Effector CD8-positive, alpha-beta T cell (primary cell): ENCODE measurements at places on chromosomes 2 and 18.

DNA sequence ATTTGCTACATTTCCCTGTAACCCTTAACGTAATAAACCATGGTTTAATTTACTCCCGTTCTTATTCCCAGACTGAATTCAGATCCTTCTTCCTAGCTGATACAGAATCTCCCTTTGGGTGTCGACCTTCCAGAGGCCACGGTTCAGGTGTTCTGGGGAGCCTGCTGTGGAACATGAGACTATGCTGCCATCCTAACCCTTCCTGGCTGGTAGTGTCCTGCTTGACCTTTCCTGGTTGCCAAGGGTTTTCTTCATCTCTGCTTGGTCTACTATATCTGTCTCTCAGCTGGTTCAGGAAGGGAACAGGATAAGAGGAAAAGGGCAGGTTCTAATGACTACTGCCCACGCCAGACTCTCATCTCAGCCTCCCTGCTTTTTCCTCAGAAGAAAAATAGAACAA is 36.5 kb downstream of the STAT1 start:
- DNase-seq, result no peak

DNA sequence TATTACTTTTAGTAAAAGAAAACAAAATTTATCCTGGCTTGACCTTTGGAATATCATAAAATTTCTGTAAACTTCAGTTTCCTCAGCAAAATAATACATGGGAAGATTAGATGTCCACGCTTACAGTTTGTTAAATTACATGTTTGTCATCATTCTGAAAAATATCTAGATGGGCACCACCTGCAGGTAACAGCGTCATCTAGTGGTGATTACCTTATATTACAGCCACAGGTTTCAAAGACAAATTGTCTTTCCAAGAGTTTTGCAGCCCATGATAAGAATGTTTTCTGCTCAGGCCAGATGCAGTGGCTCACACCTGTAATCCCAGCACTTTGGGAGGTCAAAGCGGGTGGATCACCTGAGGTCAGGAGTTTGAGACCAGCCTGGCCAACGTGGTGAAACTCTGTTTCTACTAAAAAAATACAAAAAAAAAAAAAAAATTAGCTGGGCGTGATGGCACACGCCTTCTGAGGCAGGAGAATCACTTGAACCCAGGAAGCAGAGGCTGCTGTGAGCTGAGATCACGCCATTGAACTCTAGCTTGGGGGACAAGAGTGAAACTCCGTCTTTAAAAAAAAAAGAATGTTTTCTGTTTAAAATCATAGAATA is 96.3 kb upstream of the RASGRP3 start:
- DNase-seq, result no peak

- DNase-seq, result no peak
Observed at GRCh38 chr2:177306550-177306949, 42.0 kb upstream of the NFE2L2 start.

DNA sequence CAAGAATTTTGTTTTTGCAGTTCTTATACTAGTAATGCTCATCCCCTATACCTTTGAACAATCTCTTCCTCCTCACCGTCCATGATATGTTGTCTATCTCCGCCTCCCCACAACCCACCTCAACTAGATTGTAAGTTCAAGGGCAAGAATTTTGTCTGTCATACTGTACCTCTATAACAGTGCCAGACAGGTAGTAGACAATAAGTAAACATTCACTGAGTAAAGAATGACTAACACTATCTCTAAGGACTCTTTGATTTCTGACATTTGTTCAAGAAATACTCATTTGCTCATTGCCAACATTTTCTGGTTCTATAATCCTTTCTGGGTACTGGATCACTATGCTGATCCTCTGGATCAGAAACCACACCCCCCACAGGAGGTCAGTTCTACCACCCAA is 82.4 kb downstream of the EXOC6B start:
- no peak for DNase-seq

GRCh38 chr2:99340669-99341236 is 3.6 kb downstream of the EIF5B start:
- no peak for DNase-seq

GRCh38 chr2:231800493-231801091 is 14.3 kb downstream of the COPS7B start:
- no peak for DNase-seq

DNA sequence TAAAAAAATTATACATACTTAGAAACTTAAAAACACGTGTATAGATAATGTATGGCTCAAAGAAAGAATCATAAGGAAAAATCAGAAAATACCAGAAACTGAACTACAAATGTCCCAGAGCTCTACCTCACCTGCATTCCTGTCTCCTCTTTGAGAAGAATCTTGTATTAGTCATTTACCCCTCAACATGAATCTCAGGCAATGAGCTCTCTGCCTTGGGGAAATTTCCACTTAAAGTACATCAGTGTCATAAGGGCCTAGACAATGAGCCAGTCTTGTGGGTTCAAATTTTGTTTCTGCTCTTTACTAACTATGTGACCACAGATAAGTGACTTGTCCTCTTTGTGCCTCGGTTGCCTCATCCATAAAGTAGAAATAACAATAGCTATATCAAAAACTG is 40.1 kb downstream of the SCG2 start:
- no peak for DNase-seq

DNA sequence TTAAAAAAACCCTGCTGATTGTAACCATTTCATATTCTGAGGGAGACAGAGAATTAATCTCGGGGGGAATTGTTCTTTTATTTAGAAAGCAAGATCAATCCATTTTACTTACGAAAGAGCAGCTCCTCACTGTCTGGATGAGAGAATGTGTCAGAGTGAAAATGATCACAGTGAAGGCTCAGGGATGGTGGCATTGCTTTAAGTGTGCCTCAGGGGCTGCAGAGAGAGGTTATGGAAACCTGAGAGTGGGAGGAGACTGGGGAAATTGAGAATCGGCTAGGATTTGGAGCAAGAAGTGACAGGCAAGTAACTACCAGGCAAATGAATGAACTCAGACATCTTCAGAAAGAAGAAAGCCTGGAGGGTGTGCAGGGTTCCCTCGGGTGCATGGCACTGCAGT is 34.2 kb downstream of the MRPL35 start:
- DNase-seq, result no peak

DNA sequence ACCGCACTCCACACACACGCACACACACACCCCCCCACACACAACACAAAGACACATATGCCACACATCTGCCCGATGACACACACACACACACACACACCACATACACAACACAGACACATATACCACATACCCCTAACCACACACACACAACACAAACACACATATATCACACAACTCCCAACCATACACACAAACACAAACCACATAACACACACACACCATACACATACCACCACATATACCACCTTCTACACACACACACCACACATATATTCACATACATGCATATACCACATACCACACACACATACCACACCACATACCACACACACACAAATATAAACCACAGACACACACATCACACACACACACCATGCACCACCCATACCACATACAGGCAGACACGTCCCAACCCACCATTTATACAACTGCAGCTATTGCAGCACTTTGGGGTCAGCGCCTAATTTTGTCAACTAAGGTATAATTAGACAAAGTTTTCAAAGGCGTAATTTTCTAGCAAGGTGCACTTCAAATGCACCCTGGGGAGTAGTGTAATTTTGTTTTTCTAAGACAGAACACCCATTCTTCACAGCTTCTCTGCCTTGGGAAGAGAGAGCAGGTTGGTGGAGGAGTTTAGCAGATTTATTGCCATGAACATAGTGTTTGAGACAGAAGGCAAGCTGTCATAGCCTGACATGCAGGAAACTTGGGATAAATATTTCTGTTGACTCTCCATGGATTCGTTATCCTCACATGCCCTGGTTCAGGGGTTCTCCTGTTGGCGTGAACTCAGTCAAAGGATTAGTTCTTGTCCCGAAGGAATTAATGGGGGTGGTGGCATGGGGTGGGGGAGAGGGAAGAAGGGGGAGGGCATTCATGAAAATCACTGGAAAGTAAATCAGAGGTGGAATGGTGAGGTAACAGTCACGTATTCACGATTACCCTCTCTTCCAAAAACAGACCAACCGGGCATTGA is 416.1 kb downstream of the LPIN1 start:
- no peak for DNase-seq

GRCh38 chr2:162908567-162908966 is 70.0 kb upstream of the KCNH7 start:
- no peak for DNase-seq

- no peak for DNase-seq
Observed at GRCh38 chr2:117684919-117685318, 129.6 kb upstream of the DDX18 start.

- no peak for DNase-seq
Observed at GRCh38 chr2:211957799-211958198, 580.8 kb downstream of the ERBB4 start.

- no peak for DNase-seq
Observed at GRCh38 chr2:146119586-146119985, 1599.7 kb upstream of the ZEB2 start.

- no peak for DNase-seq
Observed at GRCh38 chr2:98823196-98824170, 92.6 kb upstream of the MGAT4A start.

GRCh38 chr2:10161961-10162441 is 39.5 kb downstream of the RRM2 start:
- no peak for DNase-seq

- no peak for DNase-seq
Observed at GRCh38 chr18:73843455-73843854, 304.2 kb downstream of the FBXO15 start.

DNA sequence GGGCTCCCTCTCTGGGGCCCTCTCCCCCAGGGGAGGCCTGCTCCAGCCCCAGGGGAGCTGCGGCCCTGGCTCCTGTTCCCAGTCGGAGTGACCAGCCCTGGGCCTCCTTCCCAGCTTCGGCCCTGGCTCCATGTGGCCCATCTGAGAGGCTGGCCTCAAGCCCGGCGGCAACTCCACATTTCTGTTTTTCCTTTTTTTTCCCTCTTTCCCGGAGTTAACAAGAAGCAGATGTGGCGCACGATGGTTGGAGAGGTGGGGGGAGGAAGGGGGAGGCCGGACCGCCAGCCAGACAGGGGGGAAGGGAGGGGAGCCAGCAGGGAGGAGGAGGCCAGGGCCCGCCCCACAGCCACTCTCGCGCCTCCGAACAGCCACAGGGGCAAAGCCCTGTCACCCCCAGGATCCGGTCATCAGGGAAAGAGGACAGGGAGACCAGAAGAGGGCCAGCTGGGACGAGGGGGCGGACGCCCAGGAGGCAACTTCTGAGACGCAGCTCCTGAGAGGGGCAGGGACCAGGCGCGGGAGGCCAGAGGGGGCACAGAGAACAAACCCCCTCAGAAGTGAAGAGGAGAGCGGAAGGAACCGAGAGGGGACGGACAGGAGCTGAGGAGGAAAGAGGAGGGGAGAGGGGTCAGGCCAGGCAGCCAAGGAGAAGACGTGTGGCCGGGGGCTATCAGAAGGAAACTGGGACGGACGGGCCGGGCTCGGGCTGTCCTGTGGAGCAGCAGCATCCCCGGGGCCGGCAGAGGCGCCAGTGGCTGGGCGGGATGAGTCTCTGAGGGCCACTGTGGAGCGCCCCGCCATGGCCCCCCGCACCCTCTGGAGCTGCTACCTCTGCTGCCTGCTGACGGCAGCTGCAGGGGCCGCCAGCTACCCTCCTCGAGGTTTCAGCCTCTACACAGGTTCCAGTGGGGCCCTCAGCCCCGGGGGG is at the start of gene EMILIN1:
EMILIN1 (plus strand) TSS at position 349 of the 928 bp plus-strand sequence; CDS start at position 800, 451 bp downstream.
- no peak for DNase-seq

DNA sequence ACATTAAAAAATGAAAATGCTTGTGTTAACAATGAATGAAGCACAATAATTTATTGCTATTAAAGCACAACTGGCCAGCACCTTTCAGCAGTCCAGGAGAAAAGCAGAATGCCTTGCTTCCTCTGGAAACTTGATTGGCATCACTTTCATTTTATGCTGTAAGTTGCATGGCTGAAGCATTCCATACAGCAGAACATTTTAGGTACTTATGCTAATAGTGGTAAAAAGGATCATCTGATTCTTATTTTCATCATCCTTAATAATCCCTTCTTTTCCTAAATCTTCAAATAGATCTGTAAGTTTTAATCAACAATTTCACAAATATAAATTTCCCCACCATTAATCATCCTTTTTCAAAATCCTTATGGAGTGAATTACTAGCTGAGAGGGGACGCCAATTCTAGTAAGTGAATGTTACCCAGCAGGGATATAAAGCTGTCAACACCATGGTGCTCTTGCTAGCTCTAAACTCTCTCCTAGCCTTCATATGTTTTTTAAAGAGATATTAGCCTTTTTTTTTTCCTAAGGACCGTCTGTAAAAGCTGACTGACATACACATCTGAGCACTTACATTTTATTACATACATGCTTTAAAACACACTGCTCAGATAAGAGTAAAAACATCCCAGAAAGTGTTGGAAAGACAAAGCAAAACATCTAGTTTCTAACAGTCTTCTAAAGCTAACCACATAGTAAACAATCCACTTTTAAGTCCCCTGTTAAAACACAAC is 5.3 kb downstream of the SATB2 start:
- no peak for DNase-seq

DNA sequence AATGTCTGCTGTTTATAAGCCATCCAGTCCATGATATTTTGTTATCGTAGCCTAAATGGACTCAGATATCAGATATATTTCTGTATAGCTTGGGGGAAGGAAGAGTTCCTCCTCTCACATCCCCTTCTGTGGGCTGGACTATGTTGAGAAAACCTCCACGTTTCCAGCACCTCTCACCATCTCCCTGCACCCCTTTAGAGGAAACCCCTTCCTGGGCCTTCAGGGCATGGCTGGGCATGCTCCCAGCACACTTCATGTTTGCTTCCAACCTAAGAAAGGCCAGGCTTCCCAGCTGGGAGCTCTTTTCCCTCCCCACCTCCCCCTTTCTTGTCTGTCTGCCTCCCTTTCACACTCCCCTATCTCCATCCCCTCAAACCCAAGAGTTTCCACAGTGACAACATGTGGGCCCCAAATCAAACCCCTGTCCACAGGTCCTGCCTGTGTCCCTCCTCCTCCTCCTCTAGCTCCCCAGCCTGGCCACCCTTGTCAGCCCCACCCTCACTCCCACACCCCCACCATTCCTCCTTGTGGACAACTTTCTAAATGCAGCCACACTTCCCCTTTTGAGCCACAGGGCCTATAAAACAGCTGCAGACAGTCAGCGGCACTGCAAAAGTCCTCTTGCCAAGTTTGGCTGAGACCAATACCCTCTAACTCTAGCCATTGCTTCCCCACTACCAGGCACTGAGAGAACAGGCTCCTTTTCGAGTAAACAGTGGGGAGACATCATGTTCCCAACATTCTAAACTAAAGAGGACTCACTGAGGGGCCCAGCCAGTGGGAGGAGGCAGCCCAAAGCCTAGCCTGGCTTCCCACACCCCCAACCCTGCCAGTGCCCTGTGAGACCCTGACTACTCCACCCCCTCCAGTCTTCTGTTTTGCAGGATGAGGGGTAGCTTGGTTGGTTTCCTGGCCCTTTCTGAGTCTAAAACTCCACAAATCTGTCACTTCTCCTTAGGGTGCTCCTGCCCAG is 120.5 kb downstream of the ZFP36L2 start:
- DNase-seq, result no peak
